ENCODE measurements at places on chromosomes 2 and 18. TPM values are rescaled to one million over a fixed set of nuclear protein-coding genes. Genes with fewer than 3 reads are reported as not detected.

The SCN7A gene
- total RNA-seq: not detected

The DUSP19 gene
- total RNA-seq: 3.1 TPM

The CIAO1 gene
- total RNA-seq: 92.4 TPM

The IFT172 gene
- 17.4 TPM for total RNA-seq

The UCN gene
- total RNA-seq: not detected

The FOXD4L1 gene
- total RNA-seq: not detected

The MYO7B gene
- 0.27 TPM for total RNA-seq

The AAMP gene
- total RNA-seq: 127 TPM

The CCDC85A gene
- 12.7 TPM for total RNA-seq

The LRP1B gene
- total RNA-seq: 0.20 TPM

The TBR1 gene
- not detected for total RNA-seq

The MCM6 gene
- 32.8 TPM for total RNA-seq

The FAP gene
- total RNA-seq: 12.9 TPM

The SERPINB10 gene
- 3.4 TPM for total RNA-seq

The CROCC2 gene
- total RNA-seq: not detected

The NEUROD1 gene
- not detected for total RNA-seq

The RFTN2 gene
- total RNA-seq: 4.4 TPM

The C18orf63 gene
- total RNA-seq: not detected

The PTPRN gene
- total RNA-seq: not detected

The ZBTB7C gene
- total RNA-seq: not detected

The LONRF2 gene
- not detected for total RNA-seq

The DCDC2C gene
- 0.60 TPM for total RNA-seq

The CASP10 gene
- total RNA-seq: 28.2 TPM

The PRKAG3 gene
- total RNA-seq: not detected

The CCL20 gene
- total RNA-seq: 6.5 TPM

The CCDC68 gene
- 5.9 TPM for total RNA-seq

The SPC25 gene
- 18.8 TPM for total RNA-seq
